ENCODE measurements at places on chromosomes 2 and 18. TPM values are rescaled to one million over a fixed set of nuclear protein-coding genes. Genes with fewer than 3 reads are reported as not detected.

DNA sequence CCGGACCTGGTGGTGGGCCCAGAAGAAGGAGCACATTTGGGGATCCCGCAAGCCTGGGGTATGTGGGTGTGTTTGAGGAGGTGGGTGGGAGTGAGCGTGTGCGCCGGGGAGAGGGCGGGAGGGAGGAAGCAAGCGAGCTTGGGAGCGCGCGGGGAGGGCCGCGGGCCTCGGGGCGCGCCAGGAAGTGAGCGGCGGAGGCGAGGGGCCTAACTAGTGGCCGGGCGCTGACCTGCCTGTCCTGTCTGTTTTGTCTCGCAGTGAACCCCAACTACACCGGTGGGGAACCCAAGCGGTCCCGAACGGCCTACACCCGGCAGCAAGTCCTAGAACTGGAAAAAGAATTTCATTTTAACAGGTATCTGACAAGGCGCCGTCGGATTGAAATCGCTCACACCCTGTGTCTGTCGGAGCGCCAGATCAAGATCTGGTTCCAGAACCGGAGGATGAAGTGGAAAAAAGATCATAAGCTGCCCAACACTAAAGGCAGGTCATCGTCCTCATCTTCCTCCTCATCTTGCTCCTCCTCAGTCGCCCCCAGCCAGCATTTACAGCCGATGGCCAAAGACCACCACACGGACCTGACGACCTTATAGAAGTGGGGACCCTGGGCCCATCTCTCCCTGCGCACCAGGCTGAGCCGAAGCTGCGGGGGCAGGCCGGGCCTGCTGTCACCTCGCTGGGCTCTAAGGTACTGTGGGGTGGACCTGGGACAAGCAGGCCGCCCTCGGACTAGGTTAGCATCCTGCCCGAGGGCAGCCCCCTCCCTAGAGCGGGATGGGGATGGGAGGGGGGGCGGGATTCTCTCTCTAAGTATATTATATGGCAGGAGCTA lies 1.2 kb downstream of the HOXD4 start:
- no peak for DNase-seq

- DNase-seq, result no peak
Observed at GRCh38 chr18:54149078-54149697, 75.3 kb downstream of the MBD2 start.

GRCh38 chr2:127586136-127586535 lies 50.7 kb downstream of the MYO7B start:
- DNase-seq, result no peak

- no peak for DNase-seq
Observed at GRCh38 chr2:217512259-217512658, 490.5 kb downstream of the TNS1 start.

DNA sequence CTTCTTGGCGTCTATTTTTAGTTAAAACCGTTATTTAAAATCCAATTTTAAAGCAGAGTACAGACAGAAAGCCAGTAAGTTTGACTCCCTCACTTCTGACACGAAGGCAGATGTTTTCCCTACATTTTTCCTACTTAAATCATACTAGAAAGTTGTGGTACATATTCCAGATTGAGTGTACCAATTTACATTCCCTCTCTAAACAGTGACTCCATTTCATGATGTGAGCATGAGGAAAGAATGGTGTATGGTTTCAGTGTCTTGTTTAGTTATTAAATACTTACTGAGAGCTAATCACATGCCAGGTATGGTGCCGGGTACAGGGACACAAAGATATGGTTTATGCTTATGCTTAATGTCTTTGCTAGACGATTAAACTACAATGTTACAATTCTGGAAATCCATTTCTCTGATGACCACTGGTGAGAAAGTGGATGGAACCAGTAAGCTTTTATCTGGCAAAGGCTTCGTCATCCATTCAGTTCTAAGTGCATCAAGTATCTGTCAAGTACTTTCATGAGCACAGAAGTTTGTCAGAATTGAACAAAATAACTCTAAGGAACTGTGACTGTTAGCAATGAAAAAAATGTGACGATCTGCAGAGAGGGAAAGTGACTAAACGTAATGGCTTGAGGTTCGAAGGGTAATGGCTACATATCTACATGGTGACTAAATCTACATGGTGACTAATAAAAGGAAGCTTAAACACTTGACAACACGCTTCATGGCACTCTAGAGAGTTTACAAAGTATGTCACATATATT lies 25.7 kb downstream of the MAP4K3 start:
- peak; percentile 26 for DNase-seq

DNA sequence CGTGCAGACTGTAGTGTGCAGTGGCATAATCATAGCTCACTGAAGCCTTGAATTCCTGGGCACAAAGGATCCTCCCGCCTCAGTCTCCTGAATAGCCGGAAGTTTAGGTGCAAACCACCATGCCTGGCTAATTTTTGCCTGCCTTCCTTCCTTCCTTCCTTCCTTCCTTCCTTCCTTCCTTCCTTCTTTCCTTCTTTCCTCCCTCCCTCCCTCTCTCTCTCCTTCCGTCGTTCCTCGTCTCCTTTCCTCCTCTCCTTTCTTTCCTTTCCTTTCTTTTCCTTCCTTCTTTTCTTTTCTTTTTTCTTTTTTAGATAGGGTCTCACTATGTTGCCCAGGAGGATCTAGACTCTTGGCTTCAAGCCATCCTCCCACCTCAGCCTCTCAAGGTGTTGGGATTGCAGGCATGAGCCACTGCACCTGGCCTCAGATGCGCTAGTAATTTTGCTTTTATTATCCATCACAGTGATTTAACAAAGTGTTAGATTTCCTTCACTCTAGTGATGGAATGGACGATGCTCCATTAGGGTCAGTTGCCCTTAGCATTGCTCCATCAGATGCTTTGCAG lies 6.6 kb upstream of the ANKRD29 start:
- no peak for DNase-seq

DNA sequence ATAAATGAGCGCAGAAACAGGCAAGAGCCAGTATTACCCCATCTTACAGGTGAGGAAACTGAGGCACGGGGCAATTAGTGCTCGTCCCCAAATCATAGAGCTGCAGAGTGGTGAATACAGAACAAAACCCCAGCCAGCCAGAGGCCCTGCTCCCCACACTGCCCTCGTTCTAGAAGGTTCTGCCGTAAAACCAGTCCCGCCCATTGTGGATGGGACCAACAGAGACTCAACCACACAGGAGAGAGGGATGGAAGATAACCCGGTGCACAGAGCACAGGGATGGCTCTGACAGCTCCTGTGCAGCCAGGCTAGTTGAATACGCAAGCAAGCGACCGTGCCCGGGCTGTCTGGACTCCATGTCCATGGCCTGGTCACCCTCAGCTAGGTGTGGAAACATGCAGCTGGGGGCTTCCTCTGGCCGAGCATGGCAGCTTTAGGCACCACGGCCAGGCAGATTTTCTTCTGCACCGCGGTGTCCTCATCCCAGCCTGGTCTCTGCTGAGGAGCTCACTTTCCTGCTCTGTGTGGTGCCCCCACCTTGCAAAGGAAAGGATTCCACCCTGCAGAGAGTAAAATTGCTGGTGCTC lies 146.4 kb downstream of the TPO start:
- DNase-seq, result no peak

- no peak for DNase-seq
Observed at GRCh38 chr2:241942416-241943208, 73.1 kb downstream of the RTP5 start.

DNA sequence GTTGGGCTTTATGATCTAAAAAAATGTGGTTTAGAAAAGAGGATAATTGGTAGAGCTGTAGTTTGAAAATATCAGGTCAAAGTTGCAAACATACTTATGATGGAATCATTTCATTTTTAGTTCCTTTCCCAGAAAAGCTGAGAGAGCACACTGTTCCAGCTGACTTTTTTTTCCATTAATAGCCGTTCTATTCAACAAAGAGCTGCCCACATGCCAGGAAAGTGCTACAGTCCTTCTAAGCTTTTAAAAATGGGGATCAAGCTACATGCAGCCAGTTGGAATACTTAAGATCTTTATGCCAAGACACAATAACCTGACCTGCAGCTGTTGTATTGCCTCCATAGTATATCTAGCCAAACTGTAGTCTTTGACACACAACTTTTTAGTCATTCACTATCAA lies 111.5 kb downstream of the GALNT3 start:
- DNase-seq, result no peak

DNA sequence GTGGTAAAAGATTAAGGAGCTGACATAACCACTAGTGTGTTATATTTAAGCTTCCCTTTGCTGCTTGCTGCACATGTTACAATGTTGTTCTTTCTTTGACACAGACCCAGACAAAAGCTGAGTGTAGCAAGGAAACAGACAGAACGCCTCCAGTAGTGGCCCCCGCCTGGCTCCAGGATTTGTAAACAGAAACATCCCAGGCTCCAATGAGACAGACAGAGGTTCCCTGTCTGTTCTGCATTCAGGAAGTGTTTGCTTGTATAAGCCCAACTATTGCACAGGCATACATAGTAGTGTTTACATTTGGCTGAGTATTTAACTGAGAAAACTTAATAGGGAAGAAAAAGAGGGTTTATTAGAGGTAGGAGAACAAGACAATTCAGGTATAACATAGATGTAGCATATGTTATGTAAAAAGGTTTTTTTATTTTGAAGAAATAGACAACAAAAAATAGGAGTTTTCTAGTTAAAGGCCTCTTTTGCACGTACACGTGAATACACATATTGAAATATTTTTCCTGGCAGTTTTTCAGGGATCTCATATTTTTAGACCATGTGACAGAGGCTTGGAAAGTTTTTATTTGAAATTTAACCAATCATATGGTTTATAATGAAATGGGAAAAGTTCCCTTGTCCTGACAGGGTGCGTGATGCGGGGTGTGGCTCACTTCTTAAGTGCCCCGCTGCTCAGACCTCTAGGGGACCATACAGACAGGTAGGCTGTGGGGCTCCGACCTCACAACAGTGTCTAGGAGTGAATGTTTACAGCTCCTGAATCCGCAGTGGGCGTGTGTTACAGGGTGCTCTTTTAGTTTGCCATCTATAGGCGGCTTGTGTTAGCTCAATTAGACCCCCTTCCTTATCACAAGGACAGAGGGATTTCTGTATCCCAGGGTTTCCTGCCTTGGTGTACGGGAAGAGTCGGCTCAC lies 118.4 kb downstream of the BMPR2 start:
- DNase-seq, result peak; percentile 71

DNA sequence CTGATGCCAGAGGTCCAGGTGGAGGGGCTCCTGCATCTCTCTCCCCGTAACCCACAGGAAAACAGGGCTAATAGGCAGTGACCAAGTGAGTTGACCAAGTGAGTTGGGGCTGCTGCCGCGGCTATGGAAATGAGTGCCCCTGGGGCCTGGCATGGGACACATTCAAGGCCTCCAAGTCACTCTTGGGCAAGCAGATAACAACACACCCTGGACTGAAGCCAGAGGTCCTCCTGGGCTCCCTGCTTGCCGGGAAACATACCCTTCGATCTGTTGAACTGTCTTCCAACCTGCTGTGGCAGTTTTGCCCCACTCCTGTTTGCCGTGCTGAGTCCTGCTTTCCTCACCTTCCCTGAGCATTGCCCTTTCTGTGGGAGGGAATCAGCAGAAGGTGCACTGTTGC lies 89.2 kb downstream of the LIPG start:
- no peak for DNase-seq

DNA sequence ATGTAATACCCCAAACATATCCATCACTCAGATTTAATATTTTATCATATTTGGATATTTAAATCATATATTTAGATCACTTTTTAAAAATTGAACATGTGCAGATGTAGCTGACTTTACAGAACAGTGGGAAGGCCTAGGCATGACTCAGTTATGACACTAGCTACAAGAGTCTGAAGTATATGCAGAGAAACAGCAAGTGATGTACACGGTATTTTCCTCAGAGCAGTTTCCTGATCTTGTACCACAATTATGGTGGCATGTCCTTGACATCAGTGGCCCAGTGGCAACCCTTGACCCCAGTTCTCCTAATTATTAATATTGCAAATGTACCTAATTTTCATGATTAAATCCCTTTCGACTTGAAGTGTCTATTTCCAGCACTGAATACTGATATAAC lies 28.2 kb downstream of the CDKL4 start:
- no peak for DNase-seq

MGAT4A gene
- 8.5 TPM for total RNA-seq

DNA sequence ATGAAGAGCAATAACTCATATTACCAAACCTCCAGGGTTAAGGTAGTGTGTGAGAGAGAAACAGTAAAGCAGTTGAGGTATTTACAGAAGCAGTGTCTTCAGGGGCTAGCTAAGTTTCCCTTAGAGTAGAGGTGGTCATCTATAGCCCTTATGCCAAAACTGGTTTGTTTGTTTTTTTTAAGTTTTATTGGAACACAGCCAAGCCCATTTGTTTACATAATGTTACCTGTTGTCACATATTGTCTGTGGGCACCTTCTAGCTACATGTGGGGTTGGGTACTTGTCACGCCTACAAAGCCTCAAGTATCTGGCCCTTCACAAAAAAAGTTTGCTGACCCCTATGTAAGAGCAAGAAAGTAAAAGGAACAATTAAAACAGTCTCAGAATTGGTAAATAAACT lies 39.4 kb downstream of the ACTR2 start:
- DNase-seq, result no peak

CHRNG gene
- 1.6 TPM for total RNA-seq

KLHL30 gene
- total RNA-seq, result 3.3 TPM

DNA sequence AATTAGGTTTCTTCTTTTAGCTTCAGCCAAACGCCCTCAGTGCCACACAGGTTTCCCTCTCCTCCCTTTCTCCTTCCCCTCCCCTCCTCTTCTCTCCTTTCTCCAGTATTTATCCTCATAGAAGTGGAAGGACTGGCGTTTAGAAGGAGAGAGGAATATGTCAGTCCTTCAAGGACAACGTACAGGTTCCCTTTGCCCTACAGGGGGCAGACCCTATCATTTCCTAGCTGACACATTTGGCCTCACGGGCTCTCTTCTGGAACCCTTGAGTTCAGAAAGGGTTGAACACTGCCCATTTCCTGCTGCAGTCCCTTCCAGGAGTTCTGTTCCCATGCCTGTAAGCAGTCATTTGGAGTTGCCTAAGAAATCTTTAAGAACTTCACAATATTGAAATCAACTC lies 46.1 kb downstream of the CDCA7 start:
- DNase-seq, result no peak

DNA sequence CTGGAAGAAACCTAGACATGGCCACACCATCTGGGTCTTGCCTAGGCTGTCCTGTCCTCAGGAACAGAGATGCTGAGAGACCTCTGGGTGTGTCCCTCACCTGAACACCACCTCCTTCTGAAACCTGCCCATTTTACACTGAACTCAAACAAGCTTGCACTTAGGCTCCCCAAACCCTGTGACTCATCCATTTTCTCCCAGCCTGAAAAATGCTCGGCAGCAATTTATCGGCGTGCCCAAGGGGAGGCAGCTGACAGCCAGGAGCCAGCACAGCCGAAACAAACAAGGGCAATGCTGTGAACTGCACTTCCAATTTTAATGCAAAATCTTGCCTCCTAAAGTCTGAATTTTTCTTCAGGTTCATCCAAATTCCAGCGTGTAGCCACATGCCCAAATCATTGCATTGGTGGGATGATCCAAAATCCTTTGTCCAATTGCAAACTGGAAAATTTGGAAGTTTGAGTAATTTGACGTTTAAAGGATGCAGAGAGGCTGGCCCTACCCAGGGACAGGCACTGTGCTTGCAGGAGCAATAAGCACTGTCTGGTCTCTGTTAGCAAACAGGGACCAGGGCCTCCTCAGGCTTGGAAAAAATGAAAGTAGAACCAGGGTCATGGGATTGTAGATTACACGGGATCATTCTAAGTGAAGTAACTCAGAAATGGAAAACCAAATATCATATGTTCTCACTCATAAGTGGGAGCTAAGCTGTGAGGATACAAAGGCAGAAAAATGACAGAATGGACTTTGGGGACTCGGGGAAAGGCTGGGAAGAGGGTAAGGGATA lies 67.7 kb downstream of the GALNT14 start:
- DNase-seq, result no peak
